AG04450 (cell line): ENCODE measurements at places on chromosomes 7 and 10.

DNA sequence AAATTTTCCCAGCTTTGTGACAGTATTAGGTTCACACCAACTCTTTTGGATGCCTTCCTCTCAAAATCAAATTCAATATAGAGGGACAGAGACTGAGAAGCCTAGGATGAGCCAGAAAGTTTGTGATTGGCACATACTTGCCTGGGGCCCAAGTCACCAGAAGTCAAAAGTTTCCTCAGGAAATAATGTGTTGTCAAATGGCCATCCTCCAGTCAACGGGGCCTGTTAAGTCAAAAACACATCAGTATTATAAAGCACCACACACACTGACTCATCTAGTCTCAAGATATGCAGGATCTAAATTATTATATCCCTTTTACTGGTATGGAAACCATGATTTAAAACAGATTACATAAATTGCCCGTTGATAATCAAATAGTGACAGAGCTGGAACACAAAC lies 158.1 kb downstream of the AHR start:
- DNase-seq, result no peak

- no peak for DNase-seq
Measured at GRCh38 chr10:110142965-110143364, 64.4 kb upstream of the MXI1 start.

GRCh38 chr10:74859546-74859945 lies 33.1 kb downstream of the KAT6B start:
- no peak for DNase-seq

GRCh38 chr10:132497861-132498561 lies 39.6 kb upstream of the INPP5A start:
- DNase-seq, result no peak
